ENCODE measurements at places on chromosomes 16 and 17. TPM values are rescaled to one million over a fixed set of nuclear protein-coding genes. Genes with fewer than 3 reads are reported as not detected.

DNA sequence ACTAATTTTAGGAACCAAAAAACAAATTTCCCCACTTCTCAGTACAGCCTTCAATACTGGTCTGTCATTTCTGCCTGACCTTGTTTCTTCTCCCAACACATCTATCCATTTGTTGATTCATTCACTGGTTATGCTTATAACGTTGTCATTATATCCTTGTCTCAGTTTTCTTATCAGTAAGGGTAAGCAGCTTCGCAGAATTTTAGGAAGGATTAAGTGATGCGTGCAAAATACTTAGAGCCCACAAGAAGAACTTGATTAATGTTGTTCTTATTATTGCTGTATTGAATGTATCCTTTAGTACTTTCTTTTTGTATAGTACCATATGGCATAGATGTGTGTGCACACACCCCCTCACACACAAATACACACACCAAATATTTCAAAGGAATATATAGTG, 403.5 kb upstream of the HSBP1 start:
- no peak overlapping the region for H3K27ac ChIP-seq
- H3K4me1 ChIP-seq: no peaks in the 10 kb centered on the region
- no peak overlapping the region for H3K4me3 ChIP-seq
- H3K36me3 ChIP-seq: no peaks in the 10 kb centered on the region

DNA sequence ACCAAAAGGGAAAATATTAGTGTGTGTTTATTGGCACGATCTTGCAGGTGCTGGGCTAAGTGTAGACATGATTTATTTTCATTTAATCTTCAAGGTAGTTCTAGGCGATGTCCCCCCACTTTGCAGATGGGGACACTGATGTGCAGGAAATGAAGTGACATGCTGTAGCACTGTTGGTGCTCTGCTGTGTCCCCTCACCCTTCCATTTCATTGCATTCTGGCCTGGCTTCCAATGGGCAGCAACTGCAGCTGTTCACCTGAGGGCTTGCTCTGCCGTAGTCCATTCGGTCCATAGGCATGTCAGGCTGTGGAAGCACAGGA, 123.9 kb downstream of the PRKCB start:
- no peak for DNase-seq
- H3K36me3 ChIP-seq: no peaks in the 10 kb centered on the region
- no peak overlapping the region for H3K27ac ChIP-seq
- H3K4me1 ChIP-seq: no peaks in the 10 kb centered on the region
- H3K27me3 ChIP-seq: peaks cover 90% of the 10 kb centered on the region

- DNase-seq: no peak
- no peaks in the 10 kb centered on the region for H3K27me3 ChIP-seq
- peaks cover 72% of the 10 kb centered on the region for H3K36me3 ChIP-seq
- H3K4me3 ChIP-seq: peak overlapping the region; percentile 42
- peak overlapping the region; percentile 60 for H3K27ac ChIP-seq
These were observed 106.8 kb downstream of the ZNF778 start for GRCh38 chr16:89324056-89325010.

GRCh38 chr16:67248073-67248400, 742 bp upstream of the SLC9A5 start:
- peaks cover 46% of the 10 kb centered on the region for H3K4me1 ChIP-seq
- no peak for DNase-seq
- peak overlapping the region; percentile 85 for H3K27ac ChIP-seq
- peaks cover 38% of the 10 kb centered on the region for H3K27me3 ChIP-seq
- peak overlapping the region; percentile 94 for H3K4me3 ChIP-seq

DNA sequence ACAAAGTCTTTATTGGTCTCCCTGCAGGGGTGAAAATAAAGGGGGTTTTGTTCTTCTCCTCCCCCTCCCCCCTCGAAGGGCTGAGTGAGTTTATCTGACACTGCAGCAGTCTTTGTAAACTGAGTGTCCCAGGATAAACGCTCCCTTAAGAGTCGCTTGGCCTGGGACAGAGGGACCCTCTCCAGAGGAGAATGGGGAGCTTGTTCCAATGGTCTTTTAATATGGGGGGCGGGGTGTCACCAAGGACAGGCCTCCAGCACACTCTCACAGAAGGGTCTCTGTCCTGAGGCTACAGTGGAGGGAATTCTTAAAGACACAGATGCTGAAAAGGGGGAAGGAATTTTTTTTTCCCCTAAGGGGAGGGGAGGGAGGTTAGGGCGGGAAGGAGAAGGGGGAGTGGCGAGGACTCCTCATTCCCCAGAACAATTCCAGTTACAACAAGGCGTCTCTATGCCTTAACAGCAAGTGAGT, 455.5 kb downstream of the SOX9 start:
- no peaks in the 10 kb centered on the region for H3K27me3 ChIP-seq
- peaks cover 49% of the 10 kb centered on the region for H3K4me1 ChIP-seq
- H3K36me3 ChIP-seq: peaks cover 54% of the 10 kb centered on the region
- H3K27ac ChIP-seq: no peak overlapping the region

- peak; percentile 97 for DNase-seq
- H3K4me1 ChIP-seq: peaks cover 39% of the 10 kb centered on the region
- H3K27me3 ChIP-seq: no peaks in the 10 kb centered on the region
These were observed at the start of gene HNF1B for GRCh38 chr17:37744961-37745800. Gene HNF1B (minus strand): TSS chr17:37745059. CDS start chr17:37744884, 175 bp downstream.

DNA sequence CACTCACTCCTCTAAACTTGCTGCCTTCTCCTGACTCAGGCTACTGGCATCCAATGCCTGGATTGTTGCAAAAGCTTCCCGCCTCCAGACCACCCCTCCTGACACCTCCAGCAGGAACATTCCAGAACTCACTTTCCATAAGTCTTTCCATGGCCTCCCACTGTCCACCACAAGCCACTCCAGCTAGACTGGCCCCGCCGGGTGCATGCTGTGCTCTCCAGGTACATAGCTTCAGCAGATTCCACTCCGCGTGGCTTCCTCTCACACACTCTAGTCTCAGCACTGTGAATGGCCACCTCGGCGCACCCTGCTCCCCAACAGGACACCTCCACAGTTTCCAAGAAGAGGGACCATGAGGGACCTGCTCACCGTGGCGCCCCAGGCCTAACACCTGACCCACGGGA, 25.9 kb upstream of the FAAP100 start:
- peak overlapping the region; percentile 58 for H3K4me3 ChIP-seq
- H3K27me3 ChIP-seq: no peaks in the 10 kb centered on the region
- peak overlapping the region; percentile 89 for H3K27ac ChIP-seq

DNA sequence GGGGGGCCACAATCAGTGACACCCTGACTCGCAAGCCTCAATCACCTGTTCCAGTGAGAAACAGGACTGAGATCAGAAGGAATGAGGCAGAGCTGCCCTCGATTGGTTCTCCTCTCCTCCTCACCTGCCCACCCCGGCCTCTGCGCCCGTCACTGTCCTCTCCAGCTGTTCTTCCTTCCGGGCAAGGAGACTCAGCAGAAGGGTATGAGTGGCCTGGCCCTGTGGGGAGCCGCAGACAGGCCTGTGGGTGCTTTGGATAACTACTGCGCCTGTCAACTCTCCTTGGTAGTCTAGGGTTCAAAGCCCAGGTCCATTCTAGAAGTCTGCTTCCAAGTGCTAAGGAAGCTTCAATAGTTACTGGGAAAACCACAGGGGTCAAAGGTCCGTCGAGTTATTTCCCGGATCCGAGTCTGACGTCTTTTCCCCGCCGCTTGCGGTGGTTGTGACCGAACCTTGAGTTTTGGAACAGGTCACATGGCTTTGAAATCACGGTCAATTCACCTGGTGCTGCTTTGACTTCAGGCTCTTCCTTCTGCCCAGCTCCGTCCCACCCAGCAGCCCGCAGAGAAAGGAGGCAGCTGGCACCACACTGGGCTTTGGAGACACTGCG, 8.3 kb downstream of the CARD14 start:
- H3K36me3 ChIP-seq: peaks cover 6% of the 10 kb centered on the region
- H3K4me3 ChIP-seq: no peak overlapping the region
- peaks cover 10% of the 10 kb centered on the region for H3K4me1 ChIP-seq
- no peak for DNase-seq
- no peaks in the 10 kb centered on the region for H3K27me3 ChIP-seq

GRCh38 chr17:28960256-28961061, 9.1 kb upstream of the PHF12 start:
- no peak overlapping the region for H3K27ac ChIP-seq
- H3K27me3 ChIP-seq: peaks cover 31% of the 10 kb centered on the region
- no peak for DNase-seq
- no peaks in the 10 kb centered on the region for H3K36me3 ChIP-seq
- no peak overlapping the region for H3K4me3 ChIP-seq

Gene CFAP119
- total RNA-seq: 13.7 TPM

Gene KRTAP2-3
- 18.2 TPM for total RNA-seq

Gene KIF19
- total RNA-seq: not detected

Gene MAP1LC3B
- 70.3 TPM for total RNA-seq

Data from Calu3 (cell line).